ENCODE measurements at places on chromosomes 11 and 22.

DNA sequence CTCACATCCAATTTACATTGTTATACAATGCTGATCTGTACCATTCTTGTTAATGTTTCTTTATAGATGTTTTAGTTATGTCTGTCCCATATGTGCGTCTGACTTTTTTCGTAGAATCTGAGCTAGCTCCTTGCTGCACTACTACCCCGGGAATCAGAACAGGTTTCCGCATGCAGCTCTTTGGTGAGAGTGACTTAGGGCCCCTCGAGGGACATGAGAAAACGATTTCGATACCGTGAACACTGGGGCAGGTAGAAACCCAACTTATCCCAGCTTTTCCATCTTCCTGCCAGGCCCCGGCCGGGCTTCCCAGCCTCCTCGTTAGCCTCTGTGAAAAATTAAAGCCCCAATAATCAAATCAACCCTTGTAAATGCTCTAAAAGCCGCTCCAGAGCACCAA lies 23.4 kb upstream of the PKNOX2 start:
- no peak for DNase-seq

GRCh38 chr11:34208266-34209135 lies 103.1 kb downstream of the NAT10 start:
- no peak for DNase-seq

- no peak for DNase-seq
These were observed 125.3 kb upstream of the TIMP3 start for GRCh38 chr22:32676191-32676590.

DNA sequence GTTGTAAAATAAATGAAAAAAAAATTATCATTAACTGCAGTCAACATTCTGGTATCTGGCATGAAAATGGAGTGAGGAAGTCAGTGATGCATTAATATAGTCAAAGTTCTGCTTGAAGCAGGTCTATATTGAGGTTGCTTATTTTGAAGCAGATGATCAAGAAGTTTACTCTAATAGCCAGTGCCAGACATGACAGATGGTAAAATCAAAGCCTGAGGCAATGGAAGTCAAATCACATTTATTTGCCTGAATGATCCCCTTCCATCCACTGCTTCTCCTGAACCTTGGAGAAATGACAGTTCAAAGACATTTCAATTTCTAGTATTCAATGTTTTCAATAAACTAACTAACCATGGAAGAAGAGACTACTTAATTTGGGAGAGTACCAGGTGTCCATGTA lies 430.0 kb downstream of the FAM181B start:
- no peak for DNase-seq

GRCh38 chr11:18046116-18046777 lies at the start of gene TPH1:
Gene TPH1 (minus strand): TSS chr11:18046269. CDS start chr11:18040762, 5,507 bp downstream.
- DNase-seq: no peak

GRCh38 chr11:62152245-62153086 lies 28.7 kb downstream of the INCENP start:
- DNase-seq: no peak

DNA sequence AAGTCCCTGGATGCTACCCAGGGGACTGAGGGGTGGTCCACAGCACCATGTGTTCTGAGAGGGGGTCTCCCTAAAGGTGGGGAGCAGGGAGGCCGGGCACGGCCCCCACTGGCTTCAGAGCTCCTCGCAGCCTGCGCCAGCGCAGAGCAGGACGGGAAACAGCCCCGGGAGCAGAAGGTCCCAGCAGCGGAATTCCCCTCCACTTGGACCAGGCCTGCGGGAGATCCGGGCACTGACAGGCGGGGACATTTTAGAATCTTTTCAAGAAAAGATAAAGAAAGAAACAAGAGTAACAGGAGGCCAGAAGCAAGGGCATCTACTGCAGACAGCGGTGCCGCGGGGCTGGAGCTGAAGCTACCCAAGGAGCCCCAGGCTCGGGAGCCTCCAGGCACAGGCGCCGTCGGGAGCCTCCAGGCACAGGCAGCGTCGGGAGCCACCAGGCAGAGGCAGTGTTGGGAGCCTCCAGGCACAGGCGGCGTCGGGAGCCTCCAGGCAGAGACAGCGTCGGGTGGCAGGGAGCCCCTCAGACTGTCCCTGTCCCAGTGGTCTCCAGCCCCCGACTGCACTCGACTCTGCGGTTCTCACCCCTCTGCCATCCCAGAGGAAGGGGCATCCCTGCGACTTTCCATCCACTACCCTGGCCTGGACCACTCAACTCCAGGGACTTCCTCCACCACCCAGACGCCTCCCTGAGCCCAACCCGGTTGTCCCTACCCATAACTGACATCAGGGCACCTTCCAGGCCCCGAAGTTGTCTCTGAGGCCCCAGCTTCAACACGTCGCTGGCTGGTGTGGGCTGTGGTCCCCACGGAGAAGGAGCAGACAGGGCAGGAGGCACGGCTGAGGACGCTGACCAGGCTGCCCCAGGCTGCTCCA lies 211.1 kb downstream of the BRD1 start:
- no peak for DNase-seq

- DNase-seq: no peak
These were observed 21.9 kb upstream of the GRIA4 start for GRCh38 chr11:105588001-105588400.

DNA sequence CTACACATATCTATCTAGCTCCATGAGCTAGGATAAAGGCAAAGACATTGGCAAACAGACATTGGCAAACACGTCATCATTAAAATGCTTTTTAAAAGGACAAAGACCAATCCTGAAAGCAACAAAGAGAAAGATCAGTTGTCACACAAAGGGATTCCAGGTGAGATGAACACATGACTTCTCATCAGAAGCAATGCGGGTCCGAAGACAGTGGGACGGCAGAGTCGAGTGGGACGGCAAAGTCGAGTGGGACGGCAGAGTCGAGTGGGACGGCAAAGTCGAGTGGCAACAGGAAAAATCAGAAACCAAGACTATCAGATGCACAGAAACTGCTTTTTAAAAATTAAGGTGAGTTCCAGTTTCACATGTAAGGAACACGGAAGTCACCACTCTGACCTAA lies 609.5 kb downstream of the BRD1 start:
- no peak for DNase-seq

DNA sequence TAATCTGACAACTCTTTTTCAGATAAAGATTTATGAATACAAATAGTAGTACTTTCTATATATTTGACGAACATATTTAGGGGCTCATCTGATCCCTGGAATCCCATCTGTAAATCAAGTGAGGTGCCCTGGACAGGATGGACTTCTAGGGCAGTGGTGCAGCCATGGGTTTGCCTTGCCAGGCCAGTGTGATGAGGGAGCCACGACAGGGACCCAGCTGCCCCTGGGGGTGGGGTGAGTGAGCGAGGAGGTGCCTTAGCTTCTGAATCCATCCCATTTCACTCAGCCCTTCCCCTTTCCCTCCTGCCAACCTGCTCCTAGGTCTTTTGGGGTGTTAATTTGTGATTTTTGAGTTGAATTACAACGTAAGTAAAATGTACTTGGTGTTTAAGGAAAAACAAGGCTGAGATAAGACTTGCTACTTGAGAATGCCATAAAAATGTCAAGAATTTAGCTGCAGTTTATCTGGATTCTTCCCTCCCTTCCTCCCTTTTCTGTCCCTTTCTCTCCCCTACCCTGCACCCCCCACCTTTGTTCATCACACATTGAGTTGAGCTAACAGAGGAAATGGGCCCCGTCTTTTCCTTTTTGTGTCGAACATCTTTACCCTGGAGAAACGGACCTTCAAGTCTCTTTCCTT lies 60.8 kb downstream of the PPFIBP2 start:
- no peak for DNase-seq

- no peak for DNase-seq
These were observed 408 bp downstream of the PPP2R5B start for GRCh38 chr11:64924910-64925284.

- DNase-seq: no peak
These were observed 128.0 kb downstream of the TENM4 start for GRCh38 chr11:79312617-79313529.

DNA sequence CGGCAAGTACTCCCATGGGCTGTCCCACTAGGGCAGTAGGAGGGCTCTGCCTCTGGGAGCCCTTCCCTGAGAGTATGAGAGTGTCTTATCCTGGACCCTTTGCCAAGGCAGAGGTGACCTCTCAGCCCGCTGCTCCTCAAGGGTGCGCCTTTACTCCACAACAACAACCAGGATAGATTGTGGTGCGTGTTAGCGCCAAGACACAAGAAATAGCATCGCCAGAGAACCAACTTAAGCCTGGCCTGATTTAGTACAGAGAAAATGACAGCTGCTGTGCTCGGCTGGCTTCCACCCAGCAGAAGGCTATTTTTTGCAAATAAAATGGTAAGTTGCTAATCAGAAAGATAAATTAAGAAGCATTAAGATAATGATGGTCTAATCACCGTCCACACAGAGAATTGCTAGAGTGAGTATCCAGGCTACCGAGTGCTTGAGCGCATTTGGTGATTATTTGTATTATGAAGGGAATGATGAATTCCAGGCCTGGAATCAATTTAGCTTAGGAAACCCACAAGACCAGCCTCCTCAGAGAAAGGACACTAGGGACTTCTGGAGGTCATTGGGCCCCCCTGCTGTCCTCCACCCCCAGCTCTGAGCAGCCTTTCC lies 119.8 kb downstream of the PKNOX2 start:
- DNase-seq: no peak

DNA sequence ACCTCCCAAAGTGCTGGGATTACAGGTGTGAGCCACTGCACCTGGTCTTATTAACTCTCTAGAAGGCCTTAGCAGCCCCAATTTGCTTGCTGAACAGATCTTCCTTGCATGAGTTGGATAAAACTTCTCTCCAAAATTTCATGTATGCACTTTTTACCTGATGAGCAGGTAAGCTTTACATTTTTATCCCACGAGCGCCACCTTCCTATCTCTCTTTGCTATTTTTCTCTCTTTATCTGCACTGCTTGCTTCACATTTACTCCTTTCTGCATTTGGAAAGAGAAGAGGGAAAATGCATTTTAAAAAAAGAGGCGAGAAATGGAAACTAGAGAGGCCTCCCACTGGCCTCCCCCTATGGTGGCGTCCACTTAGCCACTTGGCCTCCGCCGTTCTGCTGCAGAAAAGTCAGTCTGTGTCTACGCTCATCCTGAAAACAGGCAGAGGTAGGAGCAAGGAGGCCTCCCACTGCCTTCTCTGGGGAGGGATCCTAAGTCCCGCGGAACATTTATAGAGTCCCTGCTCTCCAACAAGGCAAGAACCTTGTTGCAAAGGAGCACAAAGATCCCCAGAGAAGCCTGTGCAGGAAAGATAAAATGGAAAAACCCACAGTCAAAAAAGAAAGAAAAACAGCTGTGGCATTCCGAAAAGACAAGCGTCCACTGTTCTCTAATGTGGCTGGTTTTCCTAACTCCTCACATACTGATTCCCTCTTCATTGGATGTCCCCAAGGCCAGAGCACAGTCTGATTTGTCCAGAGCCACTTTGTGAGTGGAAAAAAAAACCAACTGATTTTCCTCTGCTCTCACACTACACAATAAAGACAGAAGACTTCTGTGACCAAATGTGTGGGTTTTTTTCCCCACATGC lies 62.2 kb upstream of the INCENP start:
- DNase-seq: no peak

- no peak for DNase-seq
These were observed 3.9 kb upstream of the ABCG4 start for GRCh38 chr11:119144825-119145486.

GRCh38 chr22:30615543-30615954 lies 8.6 kb downstream of the TCN2 start:
- no peak for DNase-seq

- DNase-seq: no peak
These were observed 74.9 kb downstream of the PACSIN2 start for GRCh38 chr22:42939941-42940653.

DNA sequence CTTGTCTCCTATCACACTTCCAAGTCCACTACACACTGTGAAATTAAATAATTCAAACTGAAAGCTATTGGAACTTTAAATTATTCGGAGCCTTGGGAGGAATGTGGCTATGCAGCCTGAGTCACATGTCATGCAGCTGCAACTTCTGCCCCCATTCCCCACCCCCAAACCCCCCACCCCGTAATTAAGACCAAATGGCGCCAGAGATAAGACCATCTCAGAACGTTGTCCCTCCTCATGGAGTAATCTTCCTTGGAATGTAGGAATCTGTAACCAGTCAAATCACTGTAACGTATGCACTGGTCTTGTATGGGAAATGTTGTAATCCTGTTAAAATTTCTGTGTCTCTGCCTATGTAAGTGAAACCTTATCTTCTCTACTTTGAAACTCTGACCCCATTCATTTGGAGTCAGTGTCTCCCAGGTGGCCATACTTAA lies 37.0 kb downstream of the GAB2 start:
- no peak for DNase-seq

GRCh38 chr11:95289378-95290101 lies 58.5 kb upstream of the SESN3 start:
- DNase-seq: no peak

GRCh38 chr11:75834728-75835127 lies 19.7 kb downstream of the UVRAG start:
- no peak for DNase-seq

DNA sequence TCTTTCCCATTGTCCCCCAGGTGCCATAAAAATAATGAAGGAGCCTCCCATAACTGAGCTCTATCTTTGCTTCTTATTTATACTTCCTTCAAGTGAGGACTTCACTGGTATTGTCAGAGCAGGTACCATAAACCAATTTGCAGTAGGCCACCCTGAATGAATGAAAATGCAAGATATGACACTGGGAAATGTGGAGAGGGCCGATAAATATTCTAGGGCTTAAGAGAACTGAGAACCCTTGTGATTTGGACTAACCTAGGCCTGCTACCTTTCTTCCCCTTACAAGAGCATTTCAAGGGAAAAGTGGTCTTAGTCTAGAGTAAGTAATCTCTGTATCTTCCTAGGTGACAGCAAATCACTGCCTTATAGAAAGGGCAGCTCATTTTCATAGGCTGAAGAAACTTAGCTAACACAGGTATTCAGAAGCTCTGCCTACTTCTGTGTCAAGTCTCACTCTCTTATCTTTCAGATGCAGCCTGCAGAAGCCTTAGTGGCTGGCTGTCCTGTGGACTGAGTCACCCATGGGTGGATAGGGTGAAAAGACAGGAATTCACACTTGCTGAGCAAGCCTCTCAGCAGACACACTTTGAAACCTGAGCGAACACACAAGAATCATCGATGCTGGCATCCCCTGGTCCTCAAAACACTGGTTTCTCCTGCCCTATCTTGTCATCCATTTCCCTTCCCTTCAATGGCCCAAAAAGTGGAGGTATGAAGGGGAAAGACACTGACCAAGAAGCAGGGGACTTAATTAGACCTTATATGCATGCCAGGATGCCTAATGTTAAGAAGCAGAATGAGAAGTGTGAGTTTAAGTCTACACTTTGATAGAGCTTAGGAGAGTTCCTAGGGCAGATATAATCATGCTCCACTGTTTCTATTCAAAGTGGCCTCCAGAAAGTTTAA lies 15.2 kb downstream of the NRIP3 start:
- no peak for DNase-seq

GRCh38 chr11:62579252-62579651 lies 5.6 kb upstream of the EEF1G start:
- no peak for DNase-seq
